Fibroblast of the aortic adventitia (primary cell): ENCODE measurements at places on chromosomes 3 and 15.
A peak's percentile ranks its signal among the peaks of the same experiment; 100 is the strongest.

GRCh38 chr15:44584162-44584749 lies 47.3 kb downstream of the EIF3J start:
- DNase-seq: peak; percentile 13

GRCh38 chr3:159480046-159480445 lies 508.6 kb upstream of the IL12A start:
- DNase-seq: no peak

GRCh38 chr3:50519471-50520089 lies 16.1 kb upstream of the CACNA2D2 start:
- DNase-seq: peak; percentile 39

DNA sequence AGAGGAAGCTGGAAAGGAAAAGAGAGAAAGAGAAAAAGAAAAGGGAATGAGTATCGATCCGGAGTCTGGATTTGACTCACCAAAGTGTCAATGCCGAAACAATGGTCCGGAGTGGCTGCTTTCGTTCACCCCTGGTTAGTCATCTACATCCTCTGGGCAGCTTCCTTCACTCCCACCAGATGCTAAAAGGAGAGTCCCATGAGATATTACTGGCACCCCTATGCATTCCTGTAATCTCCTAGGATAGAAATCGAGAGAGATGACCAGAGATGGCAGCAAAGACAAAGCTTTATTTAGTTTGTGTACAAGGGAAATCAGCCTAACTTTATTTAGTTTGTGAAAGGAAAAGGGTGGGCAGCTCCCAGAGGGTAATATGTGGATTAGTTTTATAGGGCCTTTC lies 622.2 kb downstream of the ZPLD1 start:
- no peak for DNase-seq

GRCh38 chr3:128693696-128694095 lies 32.3 kb upstream of the RAB7A start:
- DNase-seq: no peak

GRCh38 chr3:130835483-130835882 lies 58.4 kb upstream of the ATP2C1 start:
- peak; percentile 28 for DNase-seq

GRCh38 chr3:176275113-176275512 lies 922.2 kb downstream of the TBL1XR1 start:
- no peak for DNase-seq

GRCh38 chr3:173439004-173439403 lies 41.5 kb downstream of the NLGN1 start:
- no peak for DNase-seq

DNA sequence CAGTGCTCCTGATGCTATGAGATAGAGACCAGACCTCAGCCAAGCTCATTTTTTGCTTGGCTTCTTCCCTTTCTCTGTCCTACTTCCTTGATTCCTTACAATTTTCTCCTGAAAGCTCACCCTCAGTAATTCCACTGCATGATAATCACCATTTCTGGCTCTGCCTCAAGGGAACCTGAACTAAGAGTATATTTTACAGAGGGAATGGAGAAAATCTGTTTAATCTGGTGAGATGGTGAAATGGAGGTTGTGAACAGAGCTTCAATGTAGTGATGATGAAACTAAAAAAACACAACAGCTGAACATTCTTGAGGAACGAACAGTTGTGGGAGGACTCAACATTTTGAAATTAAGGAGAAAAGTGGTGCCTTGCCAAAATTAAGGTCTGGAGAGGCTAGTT lies 16.3 kb downstream of the HHLA2 start:
- DNase-seq: peak; percentile 45

GRCh38 chr3:112128843-112129727 lies 4.0 kb downstream of the GCSAM start:
- peak; percentile 21 for DNase-seq

GRCh38 chr3:125067225-125067624 lies 11.4 kb upstream of the HEG1 start:
- peak; percentile 27 for DNase-seq

DNA sequence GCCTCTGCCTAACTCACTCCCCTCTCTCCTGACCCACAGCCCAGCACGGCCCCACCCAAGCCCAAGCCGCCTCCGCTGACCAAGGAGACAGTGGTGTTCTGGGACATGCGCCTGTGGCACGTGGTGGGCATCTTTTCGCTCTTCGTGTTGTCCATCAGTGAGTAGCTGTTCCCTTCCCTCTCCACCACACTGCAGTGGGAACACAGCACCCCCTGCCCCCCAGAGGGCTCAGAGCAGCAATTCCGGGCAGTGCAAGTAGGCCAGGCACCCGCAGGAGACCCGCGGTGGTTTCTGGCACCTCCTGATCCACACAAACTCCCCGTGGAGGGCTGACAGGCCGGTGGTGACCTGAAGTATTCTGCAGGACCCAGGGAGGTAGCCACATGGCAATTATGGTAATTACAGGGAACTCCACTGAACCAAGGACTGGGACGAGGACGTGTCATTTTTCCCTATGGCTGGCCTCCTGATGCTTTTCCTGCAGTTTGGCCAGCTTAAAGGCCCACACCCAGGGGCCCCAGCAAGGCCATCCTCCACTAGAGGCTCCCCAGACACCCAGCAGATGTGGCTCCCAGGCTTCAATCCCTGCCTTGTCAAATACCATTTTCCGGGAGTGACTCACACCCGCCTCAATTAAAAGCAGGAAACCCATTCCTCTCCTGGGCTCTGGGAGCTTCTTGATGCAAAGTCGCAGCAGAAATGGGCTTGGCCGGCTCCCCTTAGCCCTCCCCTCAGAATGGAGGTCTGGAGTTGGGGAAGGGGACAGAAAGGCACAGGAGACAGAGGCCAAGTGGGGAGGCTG lies 4.8 kb downstream of the TMIE start:
- DNase-seq: peak; percentile 31

- no peak for DNase-seq
These were observed 11.9 kb downstream of the ATP8B4 start for GRCh38 chr15:50107157-50107556.

GRCh38 chr3:48879307-48879993 lies 19.2 kb downstream of the SLC25A20 start:
- DNase-seq: no peak

DNA sequence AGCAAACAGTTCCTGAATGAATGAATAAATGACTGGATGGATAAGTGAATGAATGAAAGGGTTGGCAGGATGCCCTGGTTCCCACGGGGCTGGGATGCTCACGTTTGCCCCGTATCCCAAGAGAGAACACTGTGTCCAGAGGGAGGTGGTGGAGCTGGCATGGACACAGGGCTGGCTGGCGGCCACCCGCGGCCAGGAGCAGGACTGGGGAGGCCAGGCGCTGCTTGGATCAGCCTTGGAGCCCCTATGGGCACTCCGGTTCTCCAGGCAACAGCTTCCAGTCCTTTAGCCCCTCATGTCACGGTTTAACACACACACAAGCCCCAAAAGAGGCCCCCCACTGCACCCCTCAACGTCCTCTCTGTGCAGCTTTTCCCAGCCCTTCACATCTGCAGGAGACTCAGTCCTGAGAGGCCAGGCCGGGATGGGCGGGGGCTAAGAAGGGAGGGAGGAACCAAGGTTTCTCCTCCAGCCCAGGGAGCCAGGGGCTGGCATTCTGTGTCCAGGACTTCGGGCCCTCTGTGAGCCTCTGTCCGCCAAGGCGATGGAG lies 86.0 kb upstream of the ALDH1L1 start:
- DNase-seq: no peak

GRCh38 chr3:42711491-42712343 lies 9.1 kb upstream of the HHATL start:
- DNase-seq: no peak

DNA sequence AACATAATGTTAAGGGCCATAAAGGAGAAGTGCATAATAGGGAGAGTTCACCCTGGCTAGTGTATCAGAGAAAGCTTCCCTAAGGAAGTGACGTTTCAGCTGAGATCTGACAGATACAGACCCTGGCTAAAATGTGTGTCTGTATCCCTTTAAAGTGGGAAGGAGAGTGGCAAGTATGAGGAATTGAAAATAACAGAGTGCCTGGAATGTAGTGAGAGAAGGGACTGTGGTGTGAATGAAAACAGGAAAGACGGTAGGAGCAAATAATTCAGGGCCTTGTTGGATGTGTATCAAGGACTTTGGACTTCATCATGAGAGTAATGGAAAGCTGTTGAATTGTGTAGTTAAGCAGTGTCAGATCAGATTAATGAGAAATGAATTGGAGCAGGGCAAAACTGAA lies 30.5 kb downstream of the NEO1 start:
- no peak for DNase-seq

- DNase-seq: no peak
These were observed 104.4 kb downstream of the DNAJB8 start for GRCh38 chr3:128362026-128362965.

DNA sequence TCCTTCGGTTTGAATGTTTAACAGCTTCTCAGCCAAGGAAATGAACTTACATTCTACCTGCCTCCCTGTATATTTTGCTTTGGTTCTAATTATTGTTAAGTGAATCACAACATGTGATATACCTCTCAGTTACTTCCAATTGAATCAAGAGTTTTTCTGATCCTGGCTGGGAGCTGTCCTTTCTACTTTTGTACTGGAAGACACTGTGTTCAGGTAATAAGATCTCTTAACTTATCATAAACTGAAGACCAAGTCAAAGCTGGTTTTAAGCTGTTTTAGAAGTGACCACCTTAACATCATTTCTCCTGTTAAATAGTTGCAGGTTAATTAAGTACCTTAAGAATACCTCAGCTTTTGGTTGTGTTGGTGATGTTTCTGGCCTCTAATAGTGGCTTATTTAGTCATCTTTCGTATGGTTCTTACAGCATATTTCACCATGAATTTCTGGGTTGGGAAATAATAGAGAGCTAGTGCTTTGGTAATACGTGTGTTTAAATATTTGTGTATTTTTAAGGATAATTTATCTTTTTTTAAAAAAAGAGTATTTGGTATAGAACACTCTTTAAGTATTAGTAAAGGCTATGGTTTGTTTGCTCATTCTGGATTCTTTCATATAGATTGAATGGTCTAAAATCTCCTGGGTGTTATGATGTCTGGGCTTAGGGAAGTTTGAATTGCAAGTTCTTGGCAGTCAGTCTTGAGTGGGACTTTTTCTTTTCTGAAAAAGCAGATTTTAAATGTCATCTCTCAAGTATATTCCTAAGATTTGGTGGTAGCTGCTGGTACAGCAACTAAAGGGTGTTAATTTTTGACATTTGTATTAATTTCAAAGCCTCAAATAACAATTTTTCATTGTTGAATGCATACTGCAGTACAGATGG lies 1.6 kb downstream of the RAB8B start:
- DNase-seq: peak; percentile 58

GRCh38 chr15:38535491-38536200 lies 29.0 kb downstream of the RASGRP1 start:
- DNase-seq: peak; percentile 67

GRCh38 chr3:14211621-14212020 lies 33.0 kb downstream of the LSM3 start:
- no peak for DNase-seq

- DNase-seq: no peak
These were observed 508.3 kb downstream of the SOX2 start for GRCh38 chr3:182220013-182220412.
